CD4-positive, alpha-beta T cell treated with Interleukin-15 for 4 hours (primary cell): ENCODE measurements at places on chromosomes 2 and 18.

- no peak for DNase-seq
Measured at GRCh38 chr18:72867746-72868584, at the start of gene NETO1. NETO1 (minus strand) TSS chr18:72867987; CDS start chr18:72867291, 696 bp downstream.

GRCh38 chr2:60652832-60653340, 99.4 kb upstream of the BCL11A start:
- DNase-seq = no peak

DNA sequence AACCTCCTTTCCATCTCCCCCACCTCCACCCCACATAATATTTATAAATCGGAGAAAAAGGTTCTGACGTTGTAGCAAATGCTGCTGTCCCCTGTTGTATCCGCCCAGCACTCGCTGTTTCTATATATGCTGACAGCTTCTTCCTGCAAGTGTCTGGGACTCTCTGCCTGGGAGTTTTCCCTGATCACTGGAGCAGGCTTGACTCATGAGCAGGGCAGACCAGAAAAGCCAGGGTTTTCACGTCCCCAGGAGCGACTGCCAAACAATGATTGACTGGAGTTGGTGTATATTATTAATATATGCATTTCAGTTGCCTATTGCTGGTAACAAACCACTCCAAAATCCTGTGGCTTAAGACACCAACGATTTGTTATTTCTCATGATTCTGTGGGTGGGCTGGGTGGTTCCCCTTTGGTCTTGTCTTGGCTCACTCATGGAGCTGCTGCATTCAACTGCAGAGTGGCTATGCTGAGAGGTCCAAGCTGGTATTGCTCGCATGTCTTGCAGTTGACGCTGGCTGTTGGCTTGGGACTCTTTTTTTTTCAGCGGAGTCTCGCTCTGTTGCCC, 21.2 kb upstream of the ASXL2 start:
- DNase-seq = no peak

- no peak for DNase-seq
Measured at GRCh38 chr2:12594590-12594989, 122.1 kb upstream of the TRIB2 start.

DNA sequence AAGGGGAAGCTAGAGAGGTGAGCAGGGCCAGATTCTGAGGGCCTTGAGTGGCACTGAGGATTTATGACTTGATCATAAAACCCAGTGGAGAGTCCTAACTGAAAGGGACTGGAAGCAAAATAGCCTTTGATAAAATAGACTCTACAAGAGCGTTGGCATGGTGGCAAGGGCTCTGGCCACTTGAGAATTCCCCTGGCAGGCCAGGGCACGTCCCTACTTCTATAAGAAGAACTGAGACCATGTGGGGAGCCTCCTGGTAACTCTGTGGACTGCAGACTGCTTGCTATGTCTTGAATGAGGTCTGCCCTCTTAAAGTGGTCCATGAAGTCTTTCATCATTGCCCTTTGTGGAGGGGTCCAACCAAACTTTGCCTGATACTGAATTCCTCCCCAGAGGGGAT, 324.8 kb downstream of the ALK start:
- no peak for DNase-seq

GRCh38 chr18:35842536-35842935, 129.9 kb upstream of the RMP24 start:
- no peak for DNase-seq

DNA sequence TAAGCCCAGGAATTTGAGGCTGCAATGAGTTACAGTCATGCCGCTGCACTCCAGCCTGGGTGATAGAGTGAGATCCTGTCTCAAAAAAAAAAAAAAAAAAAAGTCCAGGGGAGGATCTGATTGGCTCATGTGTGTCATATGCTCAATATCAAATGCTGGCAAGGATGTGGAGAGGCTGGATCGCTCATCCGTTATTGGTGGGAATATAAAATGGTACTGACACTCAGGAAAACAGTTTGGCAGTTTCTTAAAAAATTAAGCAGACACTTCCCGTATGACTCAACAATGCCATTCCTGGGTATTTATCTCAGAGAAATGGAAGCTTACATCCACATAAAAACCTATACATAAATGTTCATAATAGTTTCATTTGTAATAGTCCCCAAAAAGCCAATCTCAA, 68.9 kb downstream of the MEX3C start:
- DNase-seq = no peak

DNA sequence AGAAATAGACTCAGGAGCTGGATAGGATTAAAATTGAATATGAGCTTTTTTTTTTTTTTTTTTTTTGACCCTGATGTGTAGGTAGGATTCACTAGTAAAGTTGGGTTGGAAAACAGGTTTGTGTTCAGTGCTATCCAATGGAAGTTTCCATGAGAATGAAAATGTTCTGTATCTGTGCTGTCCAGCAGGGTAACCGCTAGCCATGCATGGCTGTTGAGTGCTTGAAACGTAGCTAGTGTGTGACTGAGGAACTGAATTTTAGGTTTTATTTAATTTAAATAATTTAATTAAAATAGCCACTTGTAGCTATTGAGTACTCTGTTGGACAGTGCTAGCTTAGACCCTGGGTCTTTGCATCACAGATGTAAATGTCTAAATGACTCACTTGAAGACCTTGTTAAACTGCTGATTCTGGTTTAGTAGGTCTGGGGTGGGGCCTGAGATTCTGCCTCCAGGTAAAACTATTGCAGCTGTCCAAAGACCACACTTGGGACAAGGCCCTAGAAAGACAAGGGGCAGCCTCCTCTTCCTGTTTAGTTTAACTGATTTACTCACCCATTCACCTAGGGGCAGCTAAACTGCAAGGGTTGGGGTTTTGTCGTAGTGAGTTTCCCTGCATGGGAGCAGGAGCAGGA, 84.7 kb upstream of the STON1 start:
- no peak for DNase-seq

- DNase-seq = no peak
Measured at GRCh38 chr18:55353806-55354205, 234.2 kb downstream of the TCF4 start.

DNA sequence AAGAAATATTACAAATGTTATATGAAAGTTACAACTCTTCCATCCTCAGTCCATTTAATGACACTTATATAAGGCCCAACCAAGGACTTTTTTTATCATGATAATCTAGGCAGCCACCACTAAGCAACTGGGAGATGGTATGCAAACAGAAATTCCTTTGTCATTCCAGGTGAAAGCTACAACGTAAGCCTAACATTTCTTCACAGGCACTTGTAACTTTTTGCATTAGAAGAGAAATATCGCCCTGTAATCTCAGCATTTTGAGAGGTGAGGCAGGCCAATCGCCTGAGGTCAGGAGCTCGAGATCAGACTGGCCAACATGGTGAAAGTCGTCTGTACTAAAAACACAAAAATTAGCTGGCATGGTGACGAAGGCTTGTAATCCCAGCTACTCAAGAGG, 581.2 kb upstream of the SLC8A1 start:
- DNase-seq = no peak

DNA sequence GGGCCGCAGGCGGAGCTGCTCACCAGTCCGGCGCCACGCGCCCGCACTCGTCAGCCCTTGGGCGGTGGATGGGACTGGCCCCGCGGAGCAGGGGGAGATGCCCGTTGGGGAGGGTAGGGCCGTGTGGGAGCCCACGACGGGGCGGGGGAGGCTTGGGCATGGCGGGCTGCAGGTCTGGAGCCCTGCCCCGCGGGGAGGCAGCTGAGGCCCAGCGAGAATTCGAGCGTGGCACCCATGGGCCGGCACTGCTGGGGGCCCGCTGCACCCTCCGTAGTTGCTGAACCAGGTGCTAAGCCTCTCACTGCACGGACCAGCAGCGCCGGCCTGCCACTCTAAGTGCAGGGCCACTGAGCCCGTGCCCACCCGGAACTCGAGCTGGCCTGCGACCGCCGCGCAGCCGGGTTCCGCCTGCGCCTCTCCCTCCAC, 182.4 kb upstream of the ERBB4 start:
- no peak for DNase-seq

- DNase-seq = no peak
Measured at GRCh38 chr2:144322379-144322778, 197.5 kb downstream of the ZEB2 start.

DNA sequence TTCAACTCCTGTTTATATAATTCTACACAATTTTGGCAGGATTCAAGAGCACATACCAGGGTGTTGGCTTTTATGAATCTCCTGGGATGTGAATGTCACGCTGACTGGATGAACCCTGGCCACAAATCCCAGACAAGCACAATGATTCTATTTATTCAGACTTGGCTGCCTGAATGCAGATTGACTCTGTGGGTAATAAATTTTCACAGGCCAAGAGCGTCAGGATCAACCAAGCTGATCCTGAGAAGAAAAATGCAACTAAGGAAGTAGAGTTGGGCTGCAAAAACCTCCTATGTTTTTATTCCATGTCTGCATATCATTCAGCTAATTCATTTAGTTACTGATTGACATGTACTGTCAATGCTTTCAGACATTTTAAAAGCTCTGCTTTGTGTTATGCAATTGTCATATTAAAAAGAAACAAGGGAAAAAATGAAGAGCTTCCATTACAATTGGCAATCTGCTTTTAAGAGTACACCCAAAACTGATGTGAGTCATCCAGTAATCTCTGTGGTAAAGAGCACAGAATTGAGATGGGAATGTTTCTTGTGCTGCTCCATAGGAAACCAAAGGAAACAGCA, 173.0 kb upstream of the REV1 start:
- no peak for DNase-seq

GRCh38 chr2:213004197-213004821, 147.1 kb downstream of the IKZF2 start:
- DNase-seq = no peak

- no peak for DNase-seq
Measured at GRCh38 chr2:217739741-217740140, 263.1 kb downstream of the TNS1 start.

GRCh38 chr2:98558852-98559530, 49.3 kb downstream of the COA5 start:
- no peak for DNase-seq

DNA sequence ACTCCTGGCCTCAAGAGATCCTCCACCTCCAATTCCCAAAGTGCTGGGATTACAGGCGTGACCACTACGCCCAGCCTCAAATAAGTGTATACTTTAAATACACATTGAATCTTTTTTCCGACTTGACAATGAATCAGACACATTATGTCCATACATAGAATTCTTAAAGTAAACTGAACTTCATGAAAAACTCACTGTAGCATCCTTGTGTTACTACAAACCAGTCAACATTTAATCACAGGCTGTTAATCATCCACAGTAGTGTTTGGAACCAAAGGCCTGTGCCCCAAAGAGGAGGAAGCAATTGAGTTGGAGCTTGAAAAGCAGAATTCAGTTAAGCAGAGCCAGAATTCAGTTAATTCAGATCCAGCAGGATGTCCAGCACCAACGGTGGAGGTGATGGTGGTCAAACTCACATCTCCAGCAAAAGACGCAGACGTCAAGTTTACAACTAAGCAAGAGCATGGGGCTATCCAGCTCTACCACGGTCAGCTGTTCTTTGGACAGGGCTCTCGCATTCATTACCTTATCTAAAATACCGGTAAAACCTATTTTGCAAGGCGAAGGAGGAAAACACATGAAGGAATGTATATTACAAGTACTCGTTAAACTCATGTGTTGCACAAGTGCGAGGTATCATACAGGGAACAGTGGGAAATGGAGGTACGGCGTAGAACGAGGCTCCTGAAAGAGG, 1.2 kb downstream of the SLC39A6 start:
- no peak for DNase-seq

GRCh38 chr2:73117441-73117840, 4.7 kb upstream of the RAB11FIP5 start:
- DNase-seq = no peak

DNA sequence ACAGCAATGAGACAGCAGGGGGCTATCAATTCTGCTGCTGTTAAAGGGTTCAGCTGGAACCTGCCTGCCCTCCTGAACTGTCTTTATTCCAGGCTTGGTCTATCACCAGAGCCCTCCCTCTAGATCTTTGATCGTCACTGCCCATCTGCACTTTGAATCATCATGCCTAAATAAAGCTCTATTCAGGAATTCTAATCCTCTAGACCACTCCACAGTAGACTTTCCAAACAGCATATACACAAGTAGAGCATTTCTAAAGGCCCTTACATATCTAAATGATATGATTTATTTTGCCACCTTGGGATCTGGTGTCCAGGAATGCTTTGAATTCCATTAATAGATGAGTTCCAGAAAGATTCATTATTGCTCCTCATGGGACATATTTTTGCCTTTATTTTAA, 542.1 kb upstream of the SYT4 start:
- no peak for DNase-seq

GRCh38 chr2:111618978-111619902, 264.8 kb downstream of the ANAPC1 start:
- DNase-seq = no peak

DNA sequence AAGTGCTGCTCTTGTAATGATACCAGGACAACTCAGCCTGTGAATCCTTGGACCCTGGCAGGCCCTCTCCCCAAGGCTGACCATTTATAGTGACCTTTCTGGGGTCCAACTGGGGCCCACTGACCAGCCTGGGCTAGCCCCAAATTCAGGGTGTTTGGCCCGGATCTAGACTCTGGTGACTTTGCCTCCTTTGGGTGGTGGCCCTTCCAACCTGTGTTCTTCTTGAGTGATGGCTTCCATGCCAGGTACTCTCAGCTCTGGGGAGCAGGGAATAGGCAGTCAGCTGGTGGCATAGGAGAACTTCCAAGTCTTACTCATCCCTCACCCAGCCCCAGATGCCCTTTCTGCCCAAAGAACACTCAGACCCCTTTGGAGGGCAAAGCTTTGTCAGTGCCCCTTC, 10.3 kb downstream of the MYO7B start:
- DNase-seq = no peak

- no peak for DNase-seq
Measured at GRCh38 chr2:127413200-127413599, 5.0 kb upstream of the PROC start.

- DNase-seq = no peak
Measured at GRCh38 chr2:184129073-184129472, 469.3 kb upstream of the ZNF804A start.

DNA sequence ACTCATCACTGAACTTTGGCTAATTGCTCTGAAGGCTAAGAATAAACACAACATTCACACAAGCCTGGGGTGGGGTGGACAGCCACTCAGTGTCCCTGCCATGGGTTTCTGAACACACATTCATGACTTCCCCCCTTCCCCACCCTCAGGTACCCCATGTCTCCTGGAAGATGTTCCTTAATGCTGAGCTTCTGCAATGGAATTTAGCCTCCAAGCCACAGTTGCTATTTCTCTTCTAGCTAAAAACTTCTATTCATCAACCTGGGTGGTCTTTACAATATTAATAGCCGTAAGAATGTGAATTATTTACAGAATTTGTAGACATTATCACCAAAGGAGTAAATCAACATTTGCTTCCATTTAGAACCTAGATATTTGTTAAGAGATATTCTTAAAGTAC, 175.1 kb downstream of the ACKR3 start:
- no peak for DNase-seq

- no peak for DNase-seq
Measured at GRCh38 chr2:24898122-24899109, 21.6 kb downstream of the ADCY3 start.
